Vagina (tissue), 2 donors: ENCODE measurements at places on chromosomes 4 and X.

GRCh38 chr4:76748649-76749048, 149.3 kb downstream of the SOWAHB start:
- DNase-seq = no peak

GRCh38 chrX:39820938-39821708, 276.6 kb downstream of the BCOR start:
- DNase-seq = no peak

DNA sequence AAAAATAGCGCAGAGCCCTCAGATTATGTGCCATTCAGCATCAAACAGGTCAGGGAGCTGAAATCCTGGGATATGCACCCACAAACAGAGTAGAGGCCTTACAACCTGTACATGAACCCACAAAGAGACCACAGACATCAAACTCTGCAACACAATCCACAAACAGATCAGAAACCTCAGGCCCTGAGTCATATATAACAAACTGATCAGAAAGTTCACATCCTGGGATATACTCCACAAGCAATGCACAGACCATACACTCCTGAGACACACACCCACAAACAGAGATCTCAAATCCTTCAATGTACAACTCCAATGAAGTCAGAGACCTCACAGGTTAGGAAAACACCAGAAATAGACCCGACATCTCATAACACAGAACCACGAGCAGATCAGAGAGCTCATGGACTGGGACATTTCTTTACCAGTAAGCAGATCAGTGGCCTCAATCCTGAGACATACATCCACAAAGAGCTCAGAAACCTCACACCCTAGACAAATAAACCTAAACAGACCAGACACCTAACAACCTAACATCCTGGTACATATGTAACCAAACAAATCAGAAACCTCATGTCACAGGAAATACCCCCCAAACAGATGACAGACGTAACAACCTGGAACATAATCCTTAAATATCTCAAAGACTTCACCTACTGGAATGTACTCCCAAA, 24.2 kb downstream of the SUV39H1 start:
- DNase-seq = no peak

DNA sequence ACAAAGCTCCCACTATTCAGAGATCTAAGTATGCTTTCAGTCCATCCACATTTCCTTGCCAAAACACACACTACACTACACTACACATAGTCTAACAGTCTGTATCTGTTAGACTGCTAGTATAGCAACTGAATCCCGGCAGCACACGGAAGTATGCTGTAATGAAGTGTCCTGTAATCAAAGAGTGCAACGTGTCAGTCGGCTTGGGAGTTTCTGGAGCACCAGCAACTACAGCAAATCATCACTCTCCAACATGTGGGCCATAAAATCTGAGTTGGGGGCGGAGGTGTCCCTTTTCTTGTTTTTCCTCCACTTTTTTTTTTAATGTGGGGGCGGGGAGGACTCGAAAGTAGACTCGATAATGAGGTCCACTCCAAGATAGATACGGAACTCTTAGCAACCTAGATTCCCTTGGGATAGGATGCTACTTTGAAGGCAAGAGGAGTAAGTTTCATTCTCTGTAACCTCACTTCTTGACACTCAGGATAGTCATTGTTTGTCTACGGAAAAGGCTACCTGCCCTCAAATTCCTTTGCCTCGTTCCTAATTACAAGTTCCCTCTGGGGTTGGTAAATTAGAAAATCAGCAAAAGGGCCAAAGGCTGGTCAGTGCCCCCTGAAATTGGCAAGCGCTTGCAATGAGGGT, 722 bp downstream of the SLC10A7 start:
- DNase-seq = no peak

- no peak for DNase-seq
Measured at GRCh38 chrX:21813612-21814368, 25.6 kb upstream of the MBTPS2 start.

- no peak for DNase-seq
Measured at GRCh38 chrX:129534816-129535578, 5.1 kb upstream of the OCRL start.

DNA sequence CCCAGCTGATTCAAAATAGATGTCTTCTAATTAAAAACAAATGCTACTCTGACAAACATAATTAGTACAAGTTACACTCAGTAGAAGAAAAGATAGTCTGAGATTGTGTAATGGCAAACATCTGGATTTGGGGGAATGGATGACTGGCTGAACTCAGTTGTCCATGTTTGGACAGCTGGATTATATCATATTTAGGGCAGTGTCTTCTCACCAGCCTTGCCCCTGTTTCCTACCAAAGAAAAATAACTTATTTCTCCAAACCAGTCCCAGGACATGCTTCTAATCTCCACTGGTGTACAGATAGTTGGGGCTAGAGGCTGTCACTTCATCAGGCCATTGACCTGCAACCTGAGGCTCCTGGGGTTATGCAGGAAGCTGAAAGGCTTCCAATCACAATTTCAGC, 237.3 kb downstream of the USP46 start:
- DNase-seq = no peak

- no peak for DNase-seq
Measured at GRCh38 chr4:2964706-2965258, 1.4 kb downstream of the GRK4 start.

- no peak for DNase-seq
Measured at GRCh38 chr4:83237591-83237990, 47.0 kb downstream of the COQ2 start.

GRCh38 chrX:43559644-43560043, 96.5 kb upstream of the MAOA start:
- no peak for DNase-seq

DNA sequence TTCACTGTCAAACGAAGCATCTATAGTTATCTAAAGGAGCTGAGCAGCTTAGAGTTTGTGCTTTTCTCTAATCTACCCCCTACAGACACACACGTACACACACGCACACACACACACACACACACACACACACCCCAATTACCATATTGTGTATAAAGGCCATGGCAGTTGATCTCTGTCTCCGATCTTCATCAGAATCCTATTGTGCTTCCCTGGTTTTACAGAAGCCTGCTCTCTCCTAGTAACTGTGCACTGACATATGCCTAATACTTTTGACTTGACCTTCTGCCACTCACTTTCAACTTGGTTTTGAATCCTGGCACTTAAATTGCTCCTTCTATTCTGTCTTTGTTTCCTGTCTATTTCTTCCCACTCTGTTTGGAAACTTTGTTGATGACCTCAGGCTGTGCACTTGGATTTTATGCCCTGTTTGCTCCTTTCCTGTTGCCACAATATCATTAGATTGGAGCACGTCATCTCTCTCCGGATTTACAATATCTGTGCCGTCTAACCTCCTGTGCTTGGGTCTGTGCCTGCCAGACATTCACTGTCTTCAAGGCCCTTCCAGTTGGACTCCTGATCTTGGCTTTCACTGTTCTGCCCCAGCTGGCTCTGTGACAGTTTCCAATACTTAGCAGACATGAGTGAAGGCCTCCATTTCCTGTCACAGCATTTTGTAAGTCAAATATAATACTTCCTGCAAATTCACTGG, 928.1 kb downstream of the FAT4 start:
- DNase-seq = no peak

- DNase-seq = no peak
Measured at GRCh38 chrX:81301877-81302276, 100.0 kb downstream of the SH3BGRL start.

GRCh38 chr4:148056879-148057278, 325.0 kb downstream of the ARHGAP10 start:
- no peak for DNase-seq

GRCh38 chr4:45317276-45317675, 590.9 kb upstream of the GNPDA2 start:
- no peak for DNase-seq

- no peak for DNase-seq
Measured at GRCh38 chrX:136531951-136532350, at the start of gene VGLL1. TSS of gene VGLL1 (plus strand) at chrX:136532215. CDS start at chrX:136536021, 3,806 bp downstream.

GRCh38 chr4:81845273-81845672, 373.6 kb upstream of the RASGEF1B start:
- no peak for DNase-seq

DNA sequence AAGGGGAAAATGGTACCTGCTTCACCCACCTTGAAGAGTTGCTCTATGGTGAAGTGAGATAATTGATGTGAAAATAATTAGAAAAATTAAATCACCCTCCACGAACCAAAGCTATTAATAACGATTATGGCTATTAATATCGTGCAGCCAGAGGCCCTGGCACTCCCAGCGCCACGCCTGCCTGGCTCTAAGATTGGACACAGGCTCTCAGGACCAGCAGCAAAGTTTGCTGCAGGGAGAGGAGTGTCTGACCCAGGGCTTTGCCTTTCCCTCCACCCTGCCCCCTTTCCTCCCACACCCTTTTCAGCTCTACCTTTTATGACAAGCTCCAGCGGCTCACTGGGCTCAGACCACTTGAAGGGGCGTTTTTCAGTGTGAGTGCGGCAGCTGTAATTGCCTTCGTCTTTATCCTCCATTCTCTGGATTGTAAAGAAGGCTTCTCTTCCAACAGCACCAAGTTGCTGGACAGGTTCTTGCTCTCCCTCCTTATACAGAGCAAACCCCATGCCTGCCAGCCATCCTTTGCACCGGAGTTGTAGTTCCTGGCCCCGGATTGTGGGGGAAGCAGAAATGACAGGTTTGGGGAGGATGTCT, 11.5 kb downstream of the IGSF1 start:
- no peak for DNase-seq

- no peak for DNase-seq
Measured at GRCh38 chr4:71828470-71828869, 44.6 kb upstream of the GC start.

- DNase-seq = no peak
Measured at GRCh38 chr4:175470131-175470530, 341.9 kb downstream of the GPM6A start.

DNA sequence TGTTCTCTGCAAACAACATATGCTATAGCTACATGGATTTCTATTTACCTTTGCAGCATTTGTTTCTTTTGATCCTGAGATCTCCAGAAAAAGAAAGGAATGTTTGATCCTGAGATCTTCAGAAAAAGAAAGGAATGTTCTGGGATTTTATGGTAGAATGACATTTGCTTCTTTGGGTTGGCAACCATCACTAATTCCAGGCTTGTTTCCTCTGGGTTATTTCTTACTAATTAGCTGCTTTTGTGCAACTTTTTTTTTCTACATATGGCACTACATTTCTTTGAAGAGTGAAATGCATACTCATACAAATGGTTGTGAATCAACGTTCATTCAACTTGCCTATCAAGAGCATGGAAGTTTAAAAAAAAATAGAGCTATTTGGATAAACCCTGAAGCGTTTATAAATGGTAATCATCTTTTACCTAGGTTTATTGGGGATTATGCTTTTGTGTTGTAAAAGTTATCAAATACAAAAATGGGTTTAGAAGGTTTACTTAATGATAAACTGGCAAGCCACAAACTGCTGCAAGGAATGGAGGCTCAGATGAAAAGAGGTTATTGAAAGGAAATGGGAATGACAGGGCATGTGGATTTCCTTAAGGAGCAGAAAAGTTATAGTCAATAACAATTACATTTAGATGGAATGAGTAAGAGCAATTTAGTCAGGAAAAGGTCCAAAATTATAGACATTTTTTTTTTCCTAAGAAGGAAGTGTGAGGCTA, 95.6 kb upstream of the PCDH18 start:
- DNase-seq = no peak

DNA sequence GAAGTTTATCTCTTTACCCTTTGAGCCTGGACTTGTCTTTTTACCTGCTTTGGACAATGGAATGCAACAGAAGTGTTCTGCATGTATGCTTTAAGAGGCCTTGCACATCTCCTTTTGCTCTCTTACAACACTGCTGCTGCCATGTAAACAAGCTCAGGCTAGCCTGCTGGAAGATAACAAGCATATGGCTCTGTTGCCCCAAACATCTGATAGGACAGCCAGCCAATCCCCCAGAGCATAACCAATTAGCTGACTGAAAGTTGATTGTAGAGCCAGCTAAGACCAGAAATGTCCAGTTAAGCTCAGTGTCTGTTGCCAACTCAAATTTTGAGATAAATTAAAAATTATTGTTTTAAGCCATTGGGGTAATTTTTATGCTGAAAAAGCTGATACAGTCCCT, 510.6 kb upstream of the CNKSR2 start:
- no peak for DNase-seq

- DNase-seq = no peak
Measured at GRCh38 chr4:81455897-81456296, 15.8 kb downstream of the RASGEF1B start.
